ENCODE measurements at places on chromosomes 7 and 10.

- DNase-seq: no peak
Measured at GRCh38 chr10:114516356-114516755, 112.1 kb upstream of the AFAP1L2 start.

DNA sequence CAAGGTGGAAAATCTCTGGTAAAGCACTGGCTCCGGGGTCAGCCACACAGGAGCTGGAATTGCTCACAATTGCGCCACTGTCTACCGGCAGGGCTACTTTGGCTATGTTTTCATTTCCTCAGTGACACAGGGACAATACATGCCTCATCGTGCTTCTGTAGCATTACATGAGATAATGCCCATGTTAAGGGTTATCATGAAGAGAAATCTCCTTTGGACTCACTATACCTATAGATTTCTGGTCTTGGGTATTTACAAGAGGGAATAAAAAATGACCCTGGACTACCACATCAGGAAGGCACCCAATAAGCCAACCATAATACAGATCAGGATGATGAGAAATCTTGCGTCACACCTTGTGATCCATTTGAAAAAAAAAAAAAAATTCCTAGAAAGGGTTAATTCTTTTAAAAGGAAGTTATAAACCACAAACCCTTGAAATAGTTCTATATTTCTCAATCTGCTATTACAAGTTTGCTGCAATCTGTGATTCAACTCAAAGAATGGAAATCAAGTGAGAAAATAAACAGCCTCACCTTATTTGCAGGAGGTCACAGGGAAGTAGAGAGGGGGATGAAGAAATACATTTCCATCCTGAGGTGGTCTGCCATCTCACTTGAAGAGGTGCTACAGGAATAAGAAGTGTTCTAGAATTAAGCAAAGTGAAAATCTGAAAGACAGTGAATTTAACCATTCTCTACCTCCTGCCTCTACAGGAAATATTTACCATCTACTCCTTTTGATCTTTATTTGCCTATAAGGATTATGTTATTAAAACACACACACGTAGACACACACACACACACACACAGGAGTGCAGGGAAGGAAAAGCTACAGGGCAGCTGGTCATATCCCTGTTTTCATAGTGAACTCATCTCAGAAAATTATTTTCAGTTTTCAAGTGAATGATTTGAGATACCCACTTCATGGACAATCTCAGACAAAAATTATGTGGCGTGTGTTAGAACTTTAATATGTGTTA, 231.3 kb upstream of the CELF2 start:
- DNase-seq: peak; percentile 28

- DNase-seq: no peak
Measured at GRCh38 chr10:260819-261429, 125.7 kb downstream of the ZMYND11 start.

GRCh38 chr10:72292223-72292691, 18.5 kb downstream of the DDIT4 start:
- no peak for DNase-seq

GRCh38 chr7:83143107-83143506, 19.6 kb downstream of the PCLO start:
- no peak for DNase-seq

GRCh38 chr7:66503036-66503370, 125.7 kb upstream of the KCTD7 start:
- peak; percentile 1 for DNase-seq

GRCh38 chr10:132662186-132662920, 123.6 kb downstream of the NKX6-2 start:
- no peak for DNase-seq

GRCh38 chr7:35380739-35381224, 126.9 kb upstream of the TBX20 start:
- no peak for DNase-seq

DNA sequence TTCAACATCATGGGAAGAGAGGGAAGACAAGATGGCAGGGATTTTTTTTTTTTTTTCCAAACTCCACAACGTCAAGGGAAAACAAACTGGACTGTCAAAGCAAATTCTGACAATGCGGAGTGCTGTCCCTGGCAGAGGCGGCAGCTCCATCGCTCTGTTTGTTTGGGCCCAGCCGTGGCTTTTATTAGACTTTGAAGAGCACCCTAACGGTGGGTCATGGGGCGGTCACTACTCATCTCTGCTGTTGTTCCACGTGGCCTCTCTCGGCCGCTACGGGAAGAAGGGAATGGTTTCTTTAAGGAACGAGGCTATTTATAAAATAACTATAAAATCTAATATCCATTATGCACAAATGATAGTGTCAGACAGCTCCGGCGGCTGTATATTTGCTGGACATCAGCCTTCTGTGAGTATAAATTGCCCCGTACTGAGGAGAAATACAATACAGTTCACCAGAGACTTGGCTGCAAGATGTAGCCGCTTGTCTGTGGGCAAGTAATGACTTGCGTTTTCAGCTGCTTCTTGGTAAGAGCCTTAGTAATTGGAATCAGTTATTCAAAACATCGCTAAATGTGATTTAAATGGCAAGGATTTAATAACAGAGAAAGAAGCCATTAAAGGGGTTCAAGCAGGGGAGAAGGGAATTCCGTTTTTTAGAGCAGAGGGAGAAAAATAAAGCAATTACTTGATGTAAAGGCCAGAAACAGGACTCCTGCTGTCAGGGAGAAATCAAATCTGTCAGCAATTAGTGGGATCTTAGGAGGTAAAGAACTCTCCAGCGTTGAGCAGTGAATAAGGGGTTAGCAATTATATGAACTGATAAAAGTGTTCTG, 61.7 kb upstream of the RAB11FIP2 start:
- DNase-seq: peak; percentile 28

GRCh38 chr7:74058486-74058885, 25.1 kb upstream of the LIMK1 start:
- no peak for DNase-seq

GRCh38 chr10:173741-174140, 38.5 kb downstream of the ZMYND11 start:
- no peak for DNase-seq

- peak; percentile 25 for DNase-seq
Measured at GRCh38 chr7:4683043-4683883, 1.2 kb downstream of the FOXK1 start.

DNA sequence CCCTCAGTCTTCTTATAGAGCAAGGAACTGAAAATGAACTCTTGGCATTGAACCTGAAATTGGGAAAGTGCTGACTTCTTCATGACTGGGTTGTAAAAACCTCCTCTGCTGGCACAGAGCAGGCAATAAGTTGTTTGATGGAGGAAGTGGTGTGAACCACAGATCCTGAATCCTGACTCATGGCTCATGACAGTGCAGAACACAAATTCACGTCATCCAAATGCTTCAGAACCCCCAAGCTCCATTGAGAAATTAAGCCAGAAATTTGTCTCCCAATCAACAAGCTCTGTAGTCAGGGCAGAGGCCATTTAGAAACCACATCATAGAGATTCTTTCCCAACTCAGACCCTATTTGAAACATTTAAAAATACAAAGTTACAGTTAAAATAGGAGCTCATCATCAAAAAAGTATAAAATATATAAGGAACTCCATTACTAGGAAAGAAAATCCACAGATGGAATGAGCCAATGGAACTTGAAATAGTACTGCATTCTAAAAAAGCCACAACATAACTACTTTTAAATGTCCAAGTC, 10.3 kb upstream of the STK17A start:
- DNase-seq: peak; percentile 90
